G401 (cell line): ENCODE measurements at places on chromosomes 11 and 22.

- no peak for DNase-seq
Observed at GRCh38 chr11:68524213-68524612, 63.7 kb downstream of the PPP6R3 start.

GRCh38 chr11:119363851-119364590, 17.5 kb downstream of the USP2 start:
- DNase-seq = peak; percentile 81

DNA sequence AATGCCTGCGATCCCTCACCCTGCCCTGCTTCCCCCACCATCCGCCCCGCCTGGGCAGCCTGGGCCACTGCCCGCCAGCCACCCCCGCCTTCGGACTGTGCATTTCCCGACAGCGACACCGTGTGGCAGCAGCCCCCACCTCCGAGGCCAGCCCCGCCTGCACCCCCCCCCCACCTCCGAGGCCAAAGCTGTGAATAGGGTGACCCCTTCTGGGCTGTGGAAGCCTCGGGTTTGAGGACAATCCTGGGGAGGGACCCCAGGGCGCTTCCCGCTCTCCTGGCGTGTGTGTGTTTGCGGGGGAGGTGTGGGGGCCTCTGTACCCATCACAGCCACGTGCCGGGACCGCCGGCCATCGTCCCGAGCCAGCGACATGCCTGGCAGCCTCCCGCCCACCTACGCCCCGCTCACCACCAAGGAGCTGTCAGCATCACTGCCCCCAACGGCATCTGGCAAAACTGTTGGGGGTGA, 33.8 kb upstream of the PPARA start:
- DNase-seq = peak; percentile 90

DNA sequence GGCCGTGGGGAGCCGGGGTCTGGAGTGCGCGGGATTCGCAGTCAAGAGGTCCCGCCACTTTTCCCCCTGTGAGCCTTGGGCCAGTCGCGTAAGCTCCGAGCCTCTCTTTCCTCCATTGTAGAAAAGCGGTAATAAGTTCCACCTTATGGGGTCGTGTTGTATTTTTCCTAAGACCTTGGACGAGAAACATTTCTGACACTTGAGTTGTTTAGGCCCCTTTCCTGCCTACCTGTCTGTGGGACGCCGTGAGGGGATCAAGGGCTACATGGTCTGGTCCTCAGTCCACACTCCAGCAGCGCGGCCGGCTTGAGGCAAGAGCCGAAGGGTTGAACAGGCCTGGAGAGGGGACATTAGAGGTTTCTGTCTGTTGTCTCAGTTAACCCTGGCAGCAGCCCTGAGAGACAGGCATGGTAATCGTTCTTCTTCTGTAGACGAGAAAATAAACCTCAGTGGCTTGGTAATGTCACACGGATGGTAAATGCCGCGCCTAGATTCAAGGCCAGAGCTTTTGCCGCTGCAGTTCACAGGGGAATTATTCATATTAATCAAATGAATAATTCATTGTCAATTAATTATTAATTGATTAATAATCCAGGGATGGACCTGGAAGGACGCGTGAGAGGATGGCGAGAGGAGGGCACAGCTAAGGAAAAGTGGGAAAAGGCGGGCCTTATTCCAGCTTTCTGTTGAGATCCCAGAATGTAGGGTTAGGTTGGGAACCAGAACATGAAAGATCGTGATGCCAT, 545 bp downstream of the FEN1 start:
- DNase-seq = no peak
